ENCODE measurements at places on chromosomes 12 and 14.

DNA sequence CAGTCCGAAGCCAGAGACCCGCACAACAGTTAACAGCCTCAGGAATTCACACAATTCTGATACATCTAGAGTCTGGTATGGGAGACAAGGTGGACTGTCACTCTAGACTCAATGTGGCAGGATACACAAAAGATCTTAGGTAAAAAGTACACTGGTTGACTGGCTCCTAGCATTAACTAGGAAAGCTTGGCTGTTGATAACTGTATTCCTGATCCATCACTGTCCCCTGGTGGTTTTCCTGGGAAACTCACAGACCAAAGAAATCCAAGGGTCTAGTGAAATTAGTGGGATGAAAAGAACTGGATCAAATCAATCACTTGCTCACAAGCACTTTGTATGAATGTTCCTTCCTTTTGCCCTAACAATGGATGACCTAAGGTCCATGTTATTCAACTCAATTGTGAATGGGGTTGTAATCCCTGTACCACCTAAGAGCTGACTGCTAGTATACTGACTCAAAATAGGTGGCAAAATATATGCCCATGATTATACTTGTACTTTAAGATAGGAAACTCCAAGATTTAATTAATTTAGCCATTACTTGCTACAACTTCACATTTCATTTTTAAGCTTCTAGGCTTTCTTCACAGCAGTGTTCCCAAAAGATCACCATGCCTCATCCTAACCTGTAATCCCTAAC lies 14.0 kb downstream of the NPC2 start:
- DNase-seq, result peak; percentile 20

- DNase-seq, result no peak
Measured at GRCh38 chr14:100590726-100591452, 3.7 kb upstream of the BEGAIN start.

- DNase-seq, result no peak
Measured at GRCh38 chr12:79069009-79069408, 204.4 kb downstream of the SYT1 start.

DNA sequence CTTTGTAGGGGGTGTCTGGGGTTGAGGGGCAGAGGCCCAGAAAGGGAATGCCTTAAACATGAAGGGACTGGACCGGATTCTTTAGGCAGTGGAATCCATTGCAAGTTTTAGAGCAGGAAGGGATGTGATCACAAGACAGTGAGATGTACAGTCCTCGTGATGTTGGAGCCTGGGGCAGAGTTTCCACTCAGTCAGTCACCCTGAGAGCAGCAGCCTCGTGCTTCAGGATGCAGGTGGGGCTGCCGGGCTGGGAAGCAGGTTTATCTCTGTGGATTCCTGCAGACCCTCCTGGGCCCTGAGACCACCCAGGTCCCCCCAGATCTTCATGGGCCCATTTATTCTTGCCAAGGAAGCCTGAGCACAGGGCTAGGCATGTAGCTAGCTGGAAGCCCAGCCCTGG lies 38.5 kb downstream of the RIN3 start:
- DNase-seq, result no peak

GRCh38 chr12:67155863-67156262 lies 113.3 kb upstream of the CAND1 start:
- DNase-seq, result no peak

GRCh38 chr12:119306593-119306992 lies 27.9 kb upstream of the CCDC60 start:
- DNase-seq, result no peak

- DNase-seq, result peak; percentile 65
Measured at GRCh38 chr12:65496617-65497016, 218.1 kb downstream of the MSRB3 start.
